ENCODE measurements at places on chromosomes 3 and 15.

- DNase-seq = no peak
These were observed 55.2 kb downstream of the MCTP2 start for GRCh38 chr15:94286583-94286982.

- no peak for DNase-seq
These were observed 49.1 kb downstream of the ZIC4 start for GRCh38 chr3:147356909-147357900.

DNA sequence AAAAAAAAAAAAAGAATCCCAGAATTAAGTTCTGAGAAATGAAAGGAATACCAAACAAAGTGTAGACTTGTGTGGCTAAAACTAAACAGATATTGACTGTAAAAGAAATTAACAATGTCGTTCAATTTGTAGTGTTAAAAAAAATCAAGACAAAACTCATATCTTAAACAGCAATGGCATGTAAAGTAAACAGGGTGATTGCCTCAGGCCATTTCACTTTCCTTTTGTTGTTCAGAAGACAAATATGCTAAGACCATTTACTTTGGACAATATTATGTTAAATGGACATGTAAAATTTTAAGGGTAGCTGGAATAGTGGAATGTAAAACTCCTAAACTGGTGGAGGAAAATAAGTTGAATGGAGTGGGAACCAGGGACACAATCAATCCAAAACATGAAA lies 139.1 kb downstream of the RTP4 start:
- no peak for DNase-seq

DNA sequence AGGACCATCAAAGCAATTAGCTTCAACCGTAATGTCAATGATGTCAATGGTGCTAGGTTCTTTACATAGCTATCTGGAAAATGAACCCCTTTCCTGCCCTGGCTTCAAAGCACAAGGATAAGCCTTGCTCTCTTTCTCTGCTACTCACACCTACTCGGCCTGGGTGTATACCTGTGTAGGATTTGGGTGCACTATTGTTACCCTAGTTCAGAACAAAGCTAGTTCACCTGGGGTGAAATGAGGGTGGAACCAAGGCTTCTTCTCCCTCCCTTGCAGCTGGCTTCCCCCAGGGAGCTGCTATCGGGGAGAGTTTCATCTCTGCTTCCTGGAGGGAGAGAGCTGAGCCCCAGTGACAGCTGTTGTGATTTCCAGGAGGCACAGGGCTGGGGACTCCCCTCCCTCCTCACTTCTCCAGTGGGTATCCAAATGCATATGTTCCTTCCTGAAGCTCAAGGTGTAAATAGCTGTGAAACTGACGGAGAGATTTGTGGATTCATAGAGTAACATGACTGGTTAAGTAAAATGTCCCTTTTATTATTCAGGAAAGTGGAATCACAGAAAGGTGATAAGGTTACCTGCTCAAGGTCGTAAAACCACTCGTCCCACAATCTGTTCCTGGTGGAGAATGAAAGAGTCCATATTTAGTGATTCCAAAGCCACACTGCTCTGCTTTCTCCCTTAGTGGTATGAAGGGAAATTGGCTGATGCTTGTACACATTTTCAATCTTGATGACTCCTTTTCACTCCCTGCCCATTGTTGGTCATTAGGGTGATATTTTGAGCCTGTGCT lies 11.8 kb upstream of the C3orf70 start:
- DNase-seq = no peak

GRCh38 chr15:31550211-31550977 lies 223.8 kb downstream of the KLF13 start:
- DNase-seq = no peak

GRCh38 chr3:33115024-33115768 lies 1.4 kb downstream of the CRTAP start:
- peak; percentile 61 for DNase-seq

DNA sequence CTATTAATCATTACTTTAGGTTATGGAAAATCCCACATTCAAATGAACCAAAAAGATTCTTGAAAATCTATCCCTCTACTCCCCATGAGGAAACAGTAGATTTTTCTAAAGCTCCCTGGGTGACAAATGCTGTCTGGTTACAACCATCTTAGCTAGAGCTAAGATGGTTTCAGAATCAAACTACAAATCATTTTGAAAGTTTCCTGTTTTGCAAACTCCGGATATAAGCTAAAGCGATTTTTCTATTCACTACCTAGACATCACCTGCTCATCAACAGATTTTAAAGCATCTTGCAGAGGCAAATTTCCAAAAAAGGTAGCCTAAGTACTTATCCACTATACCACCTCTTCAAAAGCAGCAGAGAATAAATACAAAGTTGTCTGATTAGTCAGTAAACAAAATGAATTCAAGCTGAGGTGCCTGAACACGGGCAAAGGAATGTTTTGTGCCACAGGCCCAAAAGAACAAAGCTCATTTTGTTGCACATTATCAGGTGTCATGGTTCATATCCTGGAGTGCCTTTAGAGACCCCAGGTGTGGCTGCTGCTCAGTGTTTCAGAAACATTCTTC lies 204.9 kb downstream of the TNIK start:
- DNase-seq = no peak

- DNase-seq = no peak
These were observed 568 bp upstream of the NCBP2 start for GRCh38 chr3:196942915-196943277.

DNA sequence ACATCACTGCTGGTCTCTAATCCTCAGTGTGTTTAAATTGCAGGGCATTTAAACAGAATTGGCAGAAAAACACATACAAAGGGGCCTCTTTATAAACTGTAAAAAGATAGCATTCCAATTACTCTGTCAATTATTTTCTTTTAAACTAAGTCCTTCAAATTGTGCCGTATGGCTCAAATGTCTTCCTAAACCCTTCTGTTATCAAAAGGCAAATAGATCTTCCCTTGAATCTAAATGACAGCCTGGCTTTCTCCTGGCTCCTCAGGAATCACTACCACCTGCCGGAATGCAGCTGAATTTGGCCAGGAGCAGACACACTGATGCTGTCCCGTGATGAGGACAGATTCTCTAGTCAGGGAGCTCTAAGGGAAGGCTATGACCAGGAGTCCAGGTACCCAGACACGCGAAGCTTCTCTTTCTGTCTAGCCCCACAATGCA lies 85.6 kb downstream of the IGF2BP2 start:
- DNase-seq = no peak

- no peak for DNase-seq
These were observed 39.7 kb downstream of the STT3B start for GRCh38 chr3:31572236-31573004.

- no peak for DNase-seq
These were observed 24.0 kb downstream of the ST8SIA2 start for GRCh38 chr15:92417716-92418115.

GRCh38 chr15:84819791-84820190 lies 2.6 kb downstream of the ALPK3 start:
- DNase-seq = no peak

GRCh38 chr3:4818164-4818563 lies 161.1 kb upstream of the BHLHE40 start:
- no peak for DNase-seq

DNA sequence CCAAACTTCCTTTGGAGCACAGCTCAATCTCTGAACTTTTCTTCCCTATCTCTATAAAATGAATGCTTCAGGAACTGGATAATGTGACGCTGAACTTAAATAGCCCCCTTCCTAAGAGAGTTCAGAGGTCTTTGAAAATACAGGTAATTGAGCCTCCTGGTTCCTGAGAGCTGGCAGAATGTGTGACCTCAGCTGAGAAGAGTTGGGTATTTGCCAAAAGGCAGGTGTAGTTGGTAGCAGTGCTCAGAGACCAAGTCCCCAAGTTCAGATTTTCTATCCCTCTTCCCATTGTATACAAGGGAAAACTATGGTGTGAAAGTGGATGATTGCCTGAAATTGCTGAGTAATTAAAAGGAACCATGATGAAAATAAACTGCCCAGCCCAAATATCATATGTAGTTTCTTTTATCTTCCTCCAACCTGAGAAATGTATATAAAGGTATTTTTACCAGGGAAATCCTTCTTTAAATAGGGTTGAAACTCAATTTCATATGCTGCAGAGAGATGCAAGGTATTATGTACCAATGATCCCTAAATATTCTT lies 154.6 kb upstream of the ICE2 start:
- DNase-seq = no peak

GRCh38 chr3:155332716-155333115 lies 39.2 kb upstream of the STRIT1 start:
- DNase-seq = no peak

GRCh38 chr15:84929795-84930603 lies 45.5 kb downstream of the SLC28A1 start:
- DNase-seq = no peak

DNA sequence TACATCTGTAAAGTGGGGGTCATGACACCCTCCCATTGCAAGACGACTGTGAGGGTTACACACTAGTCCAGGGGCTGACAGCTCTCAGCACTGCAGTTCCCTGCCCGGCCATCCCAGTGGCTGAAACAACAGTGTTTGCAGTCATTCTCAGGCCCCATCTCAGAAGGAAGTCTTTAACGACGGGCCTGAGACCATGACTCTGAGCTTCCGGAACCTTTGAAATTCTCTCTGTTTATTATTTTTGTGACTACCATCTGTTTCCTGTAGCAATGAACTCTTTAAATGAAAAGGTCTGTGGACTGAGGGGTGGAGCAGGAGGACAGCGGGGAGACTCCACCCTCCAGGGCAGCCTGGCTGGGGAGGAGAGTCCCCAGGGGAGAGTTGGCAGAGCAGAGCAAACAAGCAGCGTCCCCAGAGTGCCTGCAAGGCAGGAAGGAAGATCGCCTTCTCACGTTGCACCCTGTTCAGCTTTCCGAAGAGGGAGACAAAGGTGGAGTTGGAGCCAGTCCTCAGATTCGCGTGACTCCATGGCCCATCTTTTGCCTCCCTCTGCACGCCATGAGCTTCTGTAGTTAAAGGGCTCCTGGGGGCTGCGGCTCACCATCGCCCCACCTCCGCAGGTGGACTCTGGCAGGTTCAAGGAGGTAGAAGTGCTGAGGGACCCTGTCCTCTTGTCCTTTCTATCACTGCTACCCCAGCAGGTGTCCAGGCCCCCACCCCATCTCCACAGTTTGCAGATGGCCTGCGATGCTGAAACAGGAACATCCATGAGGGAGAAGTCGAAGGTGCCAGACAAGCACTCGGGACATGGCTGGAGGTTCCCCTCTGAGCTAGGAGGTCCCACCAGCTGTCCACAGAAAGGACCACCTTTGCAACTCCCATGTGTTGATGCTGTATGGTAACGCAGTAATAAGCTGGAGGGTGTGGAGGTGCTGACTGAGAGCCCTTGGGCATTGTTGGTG lies 525.8 kb upstream of the PROK2 start:
- DNase-seq = no peak

DNA sequence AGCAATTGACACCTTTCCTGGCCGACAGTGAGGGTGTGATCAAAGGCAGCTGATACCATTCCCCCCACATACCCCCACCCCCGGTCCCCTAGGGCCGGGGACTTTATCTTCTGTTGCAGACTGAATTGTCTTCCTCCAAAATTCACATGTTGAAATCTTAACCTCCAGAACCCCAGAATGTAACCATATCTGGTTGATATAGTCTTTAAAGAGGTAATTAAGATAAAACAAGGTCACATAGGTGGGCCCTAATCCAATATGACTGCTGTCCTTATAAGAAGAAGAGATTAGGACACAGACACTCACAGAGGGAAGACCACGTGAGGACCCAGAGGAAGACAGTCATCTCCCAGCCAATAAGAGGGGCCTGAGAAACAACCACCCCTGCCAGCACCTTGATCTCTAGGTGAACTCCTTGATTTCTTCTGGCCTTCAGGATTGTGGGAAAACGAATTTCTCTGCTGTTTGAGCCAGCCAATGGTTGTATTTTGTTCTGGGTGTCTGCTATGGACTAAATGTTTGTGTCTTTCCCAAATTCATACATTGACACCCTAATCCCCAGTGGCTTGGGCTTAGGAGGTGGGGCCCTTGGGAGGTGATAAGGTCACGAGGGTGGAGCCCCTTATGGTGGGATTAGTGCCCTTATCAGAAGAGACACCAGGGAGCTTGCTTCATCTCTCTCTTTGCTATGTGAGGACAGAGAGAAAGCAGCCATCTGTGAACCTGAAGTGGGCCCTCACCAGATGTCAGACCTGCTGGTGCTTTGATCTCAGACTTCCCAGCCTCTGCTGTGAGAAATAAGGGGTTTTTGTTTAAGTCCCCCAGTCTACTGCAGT lies 144.0 kb downstream of the CHSY1 start:
- no peak for DNase-seq

- DNase-seq = no peak
These were observed 39.3 kb downstream of the EDEM1 start for GRCh38 chr3:5226783-5227182.

GRCh38 chr3:129824926-129825541 lies 68.5 kb downstream of the TMCC1 start:
- DNase-seq = peak; percentile 66

GRCh38 chr3:9729419-9729818 lies 2.1 kb upstream of the BRPF1 start:
- no peak for DNase-seq

GRCh38 chr15:87209891-87210689 lies 1046.4 kb downstream of the NTRK3 start:
- DNase-seq = no peak

DNA sequence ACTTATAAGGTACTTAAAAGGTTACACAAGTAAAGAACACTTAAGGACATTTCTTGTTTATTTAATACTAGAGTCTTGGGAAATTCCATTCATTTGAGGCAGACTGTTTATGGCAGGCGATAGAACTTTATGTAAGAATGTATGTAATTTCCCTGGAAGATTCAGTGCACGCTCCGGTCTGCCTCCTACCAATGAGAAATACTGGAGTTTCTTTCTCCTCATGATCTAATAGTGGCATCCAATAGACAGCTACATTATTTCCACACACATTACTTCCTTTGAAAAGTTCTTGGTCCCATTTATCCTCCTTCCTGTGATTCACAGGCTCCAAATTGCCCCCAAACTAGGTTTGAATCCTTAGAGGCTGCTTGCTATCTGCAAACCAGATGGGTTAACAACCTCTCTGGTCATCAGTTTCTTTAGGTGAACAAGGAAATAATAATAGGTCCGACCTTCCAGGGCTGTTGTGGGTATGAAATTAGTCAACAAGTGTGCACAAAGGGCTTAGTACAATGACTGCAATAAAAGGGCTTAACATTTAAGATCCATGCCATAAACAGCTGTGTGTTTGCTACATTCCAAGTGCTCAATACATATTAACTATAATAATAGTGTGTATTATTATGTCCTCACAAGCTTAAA lies 30.7 kb downstream of the EIF4E3 start:
- DNase-seq = no peak

DNA sequence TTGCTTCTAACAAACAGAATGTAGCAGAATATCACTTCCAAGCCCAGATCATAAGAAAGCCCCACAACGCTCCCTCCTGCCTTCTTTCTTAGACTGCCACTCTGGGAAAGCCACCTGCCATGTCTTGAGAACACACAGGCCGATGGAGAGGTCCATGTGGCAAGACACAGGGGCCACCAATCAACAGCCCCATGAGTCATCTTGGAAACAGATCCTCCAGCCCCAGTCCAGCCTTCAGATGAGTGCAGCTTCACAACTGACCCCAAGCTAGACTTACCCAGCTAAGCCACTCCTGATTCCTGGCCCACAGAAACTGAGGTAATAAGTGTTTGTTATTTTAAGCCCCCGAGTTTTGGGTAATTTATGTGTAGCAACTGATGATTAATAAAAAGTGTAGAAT lies 39.7 kb downstream of the PTH1R start:
- no peak for DNase-seq
